ENCODE measurements at places on chromosomes 6 and 20.

GRCh38 chr6:6694368-6694780, 105.9 kb downstream of the LY86 start:
- H3K27me3 ChIP-seq, result no peaks in the 10 kb centered on the region
- peaks cover 12% of the 10 kb centered on the region for H3K4me1 ChIP-seq
- no peak overlapping the region for H3K4me3 ChIP-seq
- peak; percentile 35 for DNase-seq

DNA sequence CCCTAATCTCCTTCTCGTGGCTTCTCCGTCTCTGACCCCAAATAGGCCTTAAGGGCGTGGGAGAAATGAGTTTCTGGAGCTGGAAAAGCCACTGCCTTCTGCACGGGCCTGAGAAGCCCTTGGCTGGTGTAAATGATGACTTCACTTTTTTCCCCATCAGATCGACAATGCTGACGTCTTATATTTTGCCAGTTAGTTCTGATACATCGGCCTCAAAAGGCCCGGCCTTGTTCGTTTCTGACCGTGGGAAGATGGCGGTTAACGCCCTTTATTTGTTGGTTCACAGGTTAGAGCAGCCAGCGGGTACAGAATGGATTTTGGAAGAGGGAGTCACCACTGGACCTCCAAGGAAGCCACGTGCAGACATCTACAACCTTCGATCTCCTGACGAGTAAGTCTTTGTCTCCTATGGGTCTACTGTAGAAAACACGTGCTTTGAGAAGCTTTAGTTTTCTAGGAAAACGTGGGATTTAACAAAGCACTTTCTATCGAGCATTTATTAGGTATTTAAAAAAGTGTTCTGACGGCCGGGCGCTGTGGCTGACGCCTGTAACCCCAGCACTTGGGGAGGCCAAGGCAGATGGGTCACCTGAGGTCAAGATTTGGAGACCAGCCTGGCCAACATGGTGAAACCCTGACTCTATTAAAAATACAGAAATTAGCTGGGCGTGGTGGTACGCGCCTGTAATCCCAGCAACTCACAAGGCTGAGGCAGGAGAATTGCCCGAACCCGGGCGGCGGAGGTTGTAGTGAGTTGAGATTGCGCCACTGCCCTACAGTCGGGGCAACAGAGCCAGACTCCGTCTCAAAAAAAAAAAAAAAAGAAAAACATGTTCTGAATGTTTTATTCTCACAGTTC, 1.2 kb upstream of the ZNFX1 start:
- no peaks in the 10 kb centered on the region for H3K27me3 ChIP-seq
- DNase-seq, result no peak
- H3K36me3 ChIP-seq, result peaks cover 48% of the 10 kb centered on the region

GRCh38 chr20:48766961-48767960, 60.5 kb downstream of the PREX1 start:
- H3K27ac ChIP-seq, result no peak overlapping the region
- H3K4me3 ChIP-seq, result no peak overlapping the region
- no peak for DNase-seq
- H3K27me3 ChIP-seq, result no peaks in the 10 kb centered on the region

GRCh38 chr20:59102841-59103299, 60.3 kb upstream of the PRELID3B start:
- H3K36me3 ChIP-seq, result no peaks in the 10 kb centered on the region
- H3K4me3 ChIP-seq, result no peak overlapping the region
- no peak overlapping the region for H3K27ac ChIP-seq

DNA sequence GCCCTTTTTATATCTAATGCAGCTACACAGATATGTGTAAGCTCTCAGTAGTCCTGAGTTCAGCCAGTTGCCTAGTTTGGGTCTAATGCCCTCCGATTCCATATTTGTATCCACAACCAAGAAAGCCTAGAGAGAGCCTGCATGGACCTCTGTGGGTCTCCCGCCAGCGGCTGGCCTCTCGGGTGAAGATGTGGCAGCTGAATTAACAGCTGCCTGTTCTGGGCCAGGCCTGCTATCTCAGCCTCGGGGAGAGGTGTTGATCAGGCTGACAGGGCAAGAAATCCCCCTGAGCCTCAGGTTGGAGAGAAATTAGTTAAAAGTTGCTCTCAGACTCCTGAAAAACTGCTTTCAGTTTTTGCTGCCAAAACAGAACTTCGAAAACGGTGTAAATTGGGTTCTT, 19.8 kb downstream of the PTK7 start:
- H3K36me3 ChIP-seq, result no peaks in the 10 kb centered on the region
- DNase-seq, result no peak
- H3K27ac ChIP-seq, result no peak overlapping the region
- no peak overlapping the region for H3K4me3 ChIP-seq
- H3K4me1 ChIP-seq, result peaks cover 8% of the 10 kb centered on the region
- H3K27me3 ChIP-seq, result no peaks in the 10 kb centered on the region

DNA sequence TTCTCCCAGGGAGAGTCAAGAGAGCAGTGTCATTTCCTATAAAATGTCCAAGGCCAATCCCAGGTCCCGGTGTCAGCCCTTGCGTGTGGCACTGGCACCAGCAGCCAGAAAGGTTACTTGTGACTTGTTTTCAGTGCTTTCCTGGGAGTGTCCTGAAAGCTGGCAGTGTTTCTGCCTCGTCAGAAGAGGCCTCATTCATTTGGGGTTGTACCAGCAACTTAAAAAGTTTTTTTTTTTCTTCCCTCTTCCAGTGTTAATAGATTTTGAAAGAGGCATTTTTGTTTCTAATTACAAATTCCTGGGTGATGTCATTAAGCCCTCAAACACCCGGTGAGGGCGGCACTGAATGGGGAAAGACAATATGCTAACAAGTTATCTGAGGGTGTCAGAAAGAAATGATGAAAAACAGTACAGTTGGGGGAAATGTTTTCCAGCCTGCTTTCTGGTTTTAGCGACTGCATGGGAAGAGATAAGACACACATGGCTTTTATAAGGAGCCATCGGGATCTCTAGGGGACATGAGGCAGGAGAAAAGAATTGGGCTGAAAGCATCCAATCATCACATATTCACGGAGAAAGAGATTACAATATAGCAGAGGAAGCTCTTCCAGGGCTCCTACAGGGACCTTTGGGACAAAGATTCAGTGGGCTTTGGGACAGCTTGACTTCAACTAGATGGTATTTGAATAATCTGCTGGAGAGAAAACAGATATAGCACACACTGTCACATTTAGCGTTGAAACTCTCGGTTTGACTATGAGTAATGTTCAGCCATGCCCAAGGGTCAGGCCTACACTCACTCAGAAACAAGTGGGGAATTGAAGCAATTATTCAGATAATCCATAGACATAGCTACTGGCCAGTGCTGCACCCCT, 153.0 kb downstream of the BCAS1 start:
- no peak for DNase-seq
- H3K27ac ChIP-seq, result no peak overlapping the region
- no peaks in the 10 kb centered on the region for H3K27me3 ChIP-seq
- H3K36me3 ChIP-seq, result no peaks in the 10 kb centered on the region

GRCh38 chr6:114577109-114577508, 234.3 kb upstream of the HS3ST5 start:
- no peaks in the 10 kb centered on the region for H3K36me3 ChIP-seq
- no peak for DNase-seq
- H3K4me3 ChIP-seq, result no peak overlapping the region
- H3K27ac ChIP-seq, result no peak overlapping the region
- no peaks in the 10 kb centered on the region for H3K27me3 ChIP-seq

DNA sequence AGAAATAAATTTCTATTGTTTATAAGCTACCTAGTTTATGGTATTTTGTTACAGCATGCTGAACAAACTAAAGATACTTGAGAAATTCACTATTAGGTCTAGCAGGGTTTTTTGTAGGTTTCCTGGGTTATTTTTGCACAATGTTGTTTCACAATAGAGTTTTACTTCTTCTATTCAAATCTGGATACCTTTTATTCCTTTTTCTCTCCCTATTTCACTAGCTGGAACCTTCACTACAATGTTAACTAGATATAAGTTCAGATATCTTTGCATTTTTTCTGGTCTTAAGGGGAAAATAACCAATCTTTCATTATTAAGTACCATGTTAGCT, 237.7 kb upstream of the CITED2 start:
- no peak overlapping the region for H3K27ac ChIP-seq
- no peaks in the 10 kb centered on the region for H3K27me3 ChIP-seq
- no peak overlapping the region for H3K4me3 ChIP-seq
- H3K4me1 ChIP-seq, result no peaks in the 10 kb centered on the region
- no peak for DNase-seq

GRCh38 chr20:33443006-33443511, 504 bp downstream of the SNTA1 start:
- H3K36me3 ChIP-seq, result no peaks in the 10 kb centered on the region
- H3K27ac ChIP-seq, result no peak overlapping the region
- no peak for DNase-seq
- H3K27me3 ChIP-seq, result peaks cover 11% of the 10 kb centered on the region
- 0 out of 2 replicates have a peak, but pooled peaks cover 2% of the 10 kb centered on the region for H3K4me1 ChIP-seq
- H3K4me3 ChIP-seq, result peak overlapping the region; percentile 65

DNA sequence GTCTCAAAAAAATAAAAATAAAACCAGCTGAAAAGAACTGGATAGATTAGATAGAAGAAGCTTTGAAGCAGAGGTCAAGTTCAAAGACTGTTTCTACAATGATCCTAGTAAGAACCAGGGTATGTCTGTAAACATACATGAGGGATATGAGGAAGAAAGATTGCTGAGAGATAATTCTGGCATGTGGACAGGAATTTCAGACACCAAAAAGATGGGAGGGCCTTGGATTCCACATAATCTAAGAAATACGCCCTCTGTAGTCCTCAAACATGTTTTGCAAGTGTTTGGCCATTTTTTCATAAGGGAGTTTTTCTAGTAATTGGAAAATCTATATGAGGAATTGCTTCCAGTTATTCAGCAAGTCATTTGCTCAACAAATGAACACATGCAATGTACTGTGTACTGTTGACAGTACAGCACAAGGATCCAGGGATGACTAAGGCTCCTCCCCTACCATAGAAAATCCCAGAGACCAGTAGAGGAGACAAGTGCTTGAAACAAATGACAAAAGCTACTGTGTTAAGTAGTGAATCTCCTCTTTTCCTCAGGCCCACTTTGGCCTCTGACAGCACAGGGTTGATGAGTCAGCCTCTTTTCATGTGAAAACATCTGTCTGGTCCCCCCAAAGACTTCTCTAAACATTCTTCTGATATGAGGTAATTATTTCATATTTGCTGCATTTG, 795.9 kb downstream of the MAFB start:
- H3K4me1 ChIP-seq, result no peaks in the 10 kb centered on the region
- H3K4me3 ChIP-seq, result no peak overlapping the region
- H3K36me3 ChIP-seq, result no peaks in the 10 kb centered on the region
- no peak overlapping the region for H3K27ac ChIP-seq
- no peaks in the 10 kb centered on the region for H3K27me3 ChIP-seq

DNA sequence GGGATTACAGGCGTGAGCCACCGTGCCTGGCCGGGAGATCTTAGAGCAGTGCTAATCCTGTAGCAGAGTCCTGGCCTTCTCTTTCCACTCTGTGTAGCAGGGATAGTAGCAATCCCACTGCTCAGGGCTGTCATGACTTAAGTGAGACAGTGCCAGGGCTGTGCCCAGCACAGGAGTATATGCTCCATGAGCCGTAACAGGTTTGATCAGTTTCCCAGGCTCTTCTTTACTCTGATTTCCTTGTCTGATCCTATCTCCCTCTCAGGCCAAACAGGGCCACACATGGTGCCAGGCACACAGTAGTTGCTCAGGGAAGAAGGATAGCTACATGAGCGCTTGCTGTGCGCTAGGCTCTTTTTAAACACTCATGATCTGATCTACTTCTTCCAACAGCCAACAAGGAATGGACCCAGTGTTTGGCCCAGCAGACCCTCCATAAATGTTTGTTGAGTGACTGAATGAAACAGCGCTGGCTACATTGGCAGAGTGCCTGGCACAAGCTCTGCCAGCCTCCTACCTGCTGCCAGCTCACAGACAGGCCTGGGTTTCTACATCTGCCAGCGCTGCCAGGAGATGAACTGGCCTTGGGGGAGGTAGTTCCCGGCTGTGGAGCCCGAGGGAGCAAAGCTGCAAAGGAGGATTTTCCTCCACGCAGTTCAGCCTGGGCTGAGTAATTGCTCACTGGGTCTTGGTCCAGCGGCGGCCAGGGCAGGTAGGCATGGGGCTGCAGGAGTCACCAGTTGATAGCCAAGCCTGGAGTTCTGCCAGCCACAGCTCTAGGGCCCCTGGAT, 36.9 kb downstream of the SNAI1 start:
- no peaks in the 10 kb centered on the region for H3K27me3 ChIP-seq
- no peaks in the 10 kb centered on the region for H3K4me1 ChIP-seq
- H3K4me3 ChIP-seq, result no peak overlapping the region
- no peak overlapping the region for H3K27ac ChIP-seq
- H3K36me3 ChIP-seq, result no peaks in the 10 kb centered on the region

- DNase-seq, result no peak
- H3K4me1 ChIP-seq, result no peaks in the 10 kb centered on the region
These were observed 363.4 kb downstream of the PHF3 start for GRCh38 chr6:63998991-63999390.

DNA sequence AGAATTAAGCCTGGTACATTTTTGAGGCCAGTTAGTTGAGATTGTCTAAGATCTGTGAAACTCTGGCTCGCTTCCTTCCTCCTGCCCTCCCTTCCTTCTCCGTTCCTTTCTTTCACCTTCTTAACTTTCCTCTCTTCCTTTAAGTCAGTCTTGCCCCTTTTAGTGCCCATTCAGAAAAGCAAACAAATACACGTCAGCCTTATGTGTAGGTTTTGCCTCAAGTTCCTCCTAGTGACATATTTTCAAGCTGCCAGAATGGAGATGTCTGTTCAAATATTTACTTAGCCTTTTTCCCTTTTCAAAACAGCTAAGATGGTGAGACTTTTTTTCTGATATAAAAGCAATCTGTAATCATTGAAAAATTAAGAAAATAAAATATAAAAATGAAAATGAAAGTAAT, 178.4 kb downstream of the FARS2 start:
- H3K27ac ChIP-seq, result no peak overlapping the region
- H3K4me3 ChIP-seq, result no peak overlapping the region
- no peaks in the 10 kb centered on the region for H3K36me3 ChIP-seq

- H3K27me3 ChIP-seq, result no peaks in the 10 kb centered on the region
- peaks cover 16% of the 10 kb centered on the region for H3K36me3 ChIP-seq
- no peaks in the 10 kb centered on the region for H3K4me1 ChIP-seq
- no peak overlapping the region for H3K4me3 ChIP-seq
These were observed 9.6 kb upstream of the NRM start for GRCh38 chr6:30700340-30700739.

- DNase-seq, result no peak
- H3K27me3 ChIP-seq, result no peaks in the 10 kb centered on the region
- no peaks in the 10 kb centered on the region for H3K4me1 ChIP-seq
- H3K4me3 ChIP-seq, result no peak overlapping the region
- no peak overlapping the region for H3K27ac ChIP-seq
These were observed 56.3 kb downstream of the FOXO3 start for GRCh38 chr6:108616973-108617372.

DNA sequence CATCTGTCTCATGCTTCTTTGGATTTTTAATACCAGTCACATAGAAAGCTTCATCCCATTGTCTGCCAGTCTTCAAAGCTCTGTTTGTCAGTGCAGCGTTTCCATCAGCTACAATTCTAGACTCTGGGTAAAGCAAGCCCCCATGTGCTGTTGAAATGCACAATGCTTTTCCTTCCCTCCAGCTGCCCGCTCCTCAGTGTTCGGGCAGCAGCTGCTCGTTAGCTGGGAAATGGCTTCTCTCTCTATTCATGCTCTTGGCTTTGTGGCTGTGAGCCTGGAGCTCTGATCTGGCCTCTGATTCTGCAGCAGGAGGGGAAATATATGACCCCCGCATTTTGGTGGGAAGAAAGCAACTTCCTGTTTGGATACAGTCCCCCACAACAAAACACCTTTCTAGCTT, 213.0 kb upstream of the CDYL start:
- no peaks in the 10 kb centered on the region for H3K4me1 ChIP-seq
- H3K27ac ChIP-seq, result no peak overlapping the region
- no peaks in the 10 kb centered on the region for H3K27me3 ChIP-seq
- no peaks in the 10 kb centered on the region for H3K36me3 ChIP-seq
- no peak overlapping the region for H3K4me3 ChIP-seq

Data from iPS DF 6.9 (cell line).